ENCODE measurements at places on chromosomes 3 and 15.
A peak's percentile ranks its signal among the peaks of the same experiment; 100 is the strongest.

- no peak for DNase-seq
Observed at GRCh38 chr3:45317710-45318109, 70.7 kb upstream of the LARS2 start.

GRCh38 chr15:81115054-81115939 is 18.8 kb upstream of the CFAP161 start:
- DNase-seq = peak; percentile 44

GRCh38 chr15:80152896-80153876 is at the start of gene FAH:
FAH (plus strand) TSS chr15:80152999; CDS start chr15:80153055, 56 bp downstream.
- DNase-seq = peak; percentile 66

GRCh38 chr15:33476908-33477307 is 166.1 kb downstream of the RYR3 start:
- no peak for DNase-seq

DNA sequence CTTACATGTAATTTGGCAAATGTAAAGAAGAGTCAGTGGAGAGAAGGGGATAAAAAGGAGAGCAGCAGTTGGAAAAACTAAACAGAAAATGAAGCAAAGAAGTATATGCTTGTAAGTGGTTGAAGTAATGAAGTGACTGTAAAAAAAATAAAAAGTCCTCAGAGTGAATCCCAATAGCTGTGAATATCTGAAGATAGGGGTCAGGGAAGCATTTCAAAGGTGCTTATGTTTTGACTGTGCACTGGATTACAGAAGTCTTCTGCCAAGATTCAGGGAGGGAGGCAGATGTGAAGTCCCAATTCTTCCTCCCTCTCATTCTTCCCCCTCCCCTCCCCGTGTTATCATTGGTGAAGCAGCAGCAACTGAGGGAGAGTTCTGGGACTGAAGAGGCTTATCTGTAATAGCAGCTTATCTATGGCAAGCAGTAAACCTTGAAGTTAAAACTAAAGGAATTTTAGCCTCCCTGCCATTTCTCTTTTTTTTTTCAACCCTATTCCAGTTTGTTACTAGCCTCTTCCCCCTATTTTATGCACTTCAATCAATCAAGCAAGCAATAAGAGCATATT is 597.9 kb downstream of the IGSF11 start:
- peak; percentile 50 for DNase-seq

DNA sequence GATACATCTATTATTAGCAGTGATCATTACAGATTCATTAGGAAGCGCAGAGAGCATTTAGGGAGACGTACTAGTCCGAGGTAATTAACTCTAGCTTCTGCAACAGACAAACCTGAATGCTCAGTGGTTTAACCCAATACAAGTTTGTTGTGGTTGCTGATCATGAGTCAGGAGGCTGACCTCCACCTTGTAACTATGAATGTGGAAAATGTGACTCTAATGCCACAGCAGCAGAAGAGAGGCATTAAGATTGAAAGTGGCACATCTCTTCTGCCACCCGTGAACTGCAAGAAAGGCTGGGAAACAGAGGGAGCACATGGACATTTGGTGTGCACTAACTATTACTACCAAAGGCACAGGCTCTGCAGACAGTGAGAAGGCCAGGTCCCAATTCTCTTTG is 71.2 kb upstream of the C3orf80 start:
- DNase-seq = no peak

GRCh38 chr15:76983590-76984375 is 11.1 kb upstream of the PSTPIP1 start:
- peak; percentile 58 for DNase-seq

GRCh38 chr15:70262171-70262570 is 164.5 kb upstream of the TLE3 start:
- DNase-seq = no peak

Data from hematopoietic multipotent progenitor cell treated with erythropoietin and hydrocortisone succinate and interleukin-3 and kit ligand, for 4 days (in vitro differentiated cells).